A549 treated with GW870086 at 1 μM for 4 hours (cell line): ENCODE measurements at places on chromosomes 12 and 14. TPM values are rescaled to one million over a fixed set of nuclear protein-coding genes. Genes with fewer than 3 reads are reported as not detected.

LTB4R2 gene
- total RNA-seq: 2.8 to 5.1 TPM (median 4.4 TPM) in 5 replicates

TAS2R9 gene
- total RNA-seq: not detected in 5 replicates

MUCL1 gene
- total RNA-seq: not detected in 5 replicates

ANKS1B gene
- 0.37 to 0.67 TPM (median 0.58 TPM) in 5 replicates for total RNA-seq
